ENCODE measurements at places on chromosomes 7 and 10.

- peak; percentile 42 for DNase-seq
These were observed 166.5 kb downstream of the EGFR start for GRCh38 chr7:55185321-55185802.

GRCh38 chr10:30330497-30331168 lies 18.4 kb downstream of the MTPAP start:
- DNase-seq, result no peak

DNA sequence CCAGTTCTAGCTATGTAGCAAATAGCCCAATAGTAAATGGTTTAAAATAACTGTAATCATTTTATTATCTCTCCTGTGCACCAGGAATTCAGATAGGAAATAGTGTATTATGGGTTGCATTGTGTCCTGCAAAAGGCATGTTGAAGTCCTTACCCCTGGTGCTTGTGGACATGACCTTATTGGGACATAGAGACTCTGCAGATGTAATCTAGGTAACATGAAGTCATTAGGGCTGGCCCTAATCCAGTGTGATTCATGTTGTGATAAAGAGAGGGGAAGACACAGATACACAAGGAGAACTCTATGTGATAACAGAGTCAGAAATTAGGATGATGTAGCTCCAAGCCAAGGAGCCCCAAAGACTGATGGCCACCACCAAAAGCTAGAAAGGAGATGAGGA lies 462.8 kb downstream of the GALNT17 start:
- DNase-seq, result no peak

DNA sequence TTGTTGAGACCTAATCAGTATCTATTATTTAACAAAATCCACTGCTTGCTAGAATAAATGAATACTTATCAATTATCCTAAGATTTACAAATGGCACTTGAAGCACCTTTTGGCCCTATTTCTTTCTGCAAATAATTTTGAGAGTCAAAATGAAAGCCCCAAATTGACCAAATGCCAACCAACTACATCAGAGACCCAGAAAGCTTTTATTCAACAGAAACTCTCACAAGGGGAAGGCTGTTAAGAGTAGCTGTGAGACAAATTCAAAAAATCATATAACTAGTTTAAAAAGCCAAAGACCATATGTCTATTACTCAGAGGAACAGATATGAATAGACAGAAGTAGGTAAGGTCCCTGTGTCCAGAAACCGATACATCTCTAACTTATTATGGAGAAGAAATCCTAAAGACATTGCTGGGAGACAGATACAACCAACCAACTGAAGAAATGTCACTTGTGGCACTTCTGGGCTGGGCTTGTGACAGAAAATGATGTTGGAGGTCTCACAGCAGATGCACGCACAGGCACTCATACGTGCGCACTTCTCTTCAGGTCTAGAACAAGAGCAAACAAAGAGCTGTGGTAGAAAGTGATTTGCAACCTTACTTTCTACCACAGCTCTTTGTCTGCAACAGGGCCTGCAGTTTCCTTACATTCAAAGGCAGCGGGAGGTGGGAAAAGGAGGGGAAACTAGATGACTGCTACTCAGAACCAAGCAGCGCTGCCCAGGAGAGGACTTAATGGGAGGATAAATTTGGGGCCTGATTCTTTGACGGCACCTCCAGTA lies 58.6 kb upstream of the KCNIP2 start:
- no peak for DNase-seq

- no peak for DNase-seq
These were observed 110.0 kb downstream of the TACC2 start for GRCh38 chr10:122098924-122099323.

- DNase-seq, result no peak
These were observed 502.3 kb upstream of the ZMIZ1 start for GRCh38 chr10:78566284-78567111.

- DNase-seq, result no peak
These were observed 9.9 kb upstream of the MYO1G start for GRCh38 chr7:44988701-44989100.

DNA sequence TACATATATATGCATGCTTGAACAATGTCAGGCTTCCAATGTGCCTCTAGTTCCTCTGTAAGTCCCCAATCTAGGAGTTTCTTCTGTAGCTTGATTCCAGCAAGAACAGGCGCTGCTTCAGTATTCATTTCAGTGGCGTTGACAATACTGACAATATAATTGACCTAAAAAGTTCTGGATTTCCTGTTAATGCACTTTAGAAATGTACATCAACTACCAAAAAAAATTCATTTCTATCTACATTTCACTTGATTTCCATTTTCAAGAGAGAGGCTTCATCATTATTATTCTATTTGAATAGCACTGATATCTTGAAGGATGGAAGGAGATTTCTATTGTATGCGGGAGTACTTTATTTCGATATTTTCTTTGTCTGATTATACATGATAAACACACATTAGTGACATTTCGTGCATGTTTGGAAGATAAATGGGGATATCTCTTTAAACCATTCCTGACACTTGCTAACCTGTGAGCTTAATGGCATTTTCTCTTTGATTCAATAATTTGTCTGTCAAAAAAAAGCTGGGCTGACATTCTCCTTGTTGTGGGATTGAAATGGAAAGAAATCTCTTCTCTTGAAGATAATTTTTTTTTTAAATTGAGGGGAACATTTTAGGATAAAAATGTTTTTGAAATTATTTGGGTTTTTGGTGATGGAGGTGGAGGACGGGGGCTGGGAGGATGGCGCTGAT lies 568.2 kb downstream of the LRMDA start:
- DNase-seq, result no peak

DNA sequence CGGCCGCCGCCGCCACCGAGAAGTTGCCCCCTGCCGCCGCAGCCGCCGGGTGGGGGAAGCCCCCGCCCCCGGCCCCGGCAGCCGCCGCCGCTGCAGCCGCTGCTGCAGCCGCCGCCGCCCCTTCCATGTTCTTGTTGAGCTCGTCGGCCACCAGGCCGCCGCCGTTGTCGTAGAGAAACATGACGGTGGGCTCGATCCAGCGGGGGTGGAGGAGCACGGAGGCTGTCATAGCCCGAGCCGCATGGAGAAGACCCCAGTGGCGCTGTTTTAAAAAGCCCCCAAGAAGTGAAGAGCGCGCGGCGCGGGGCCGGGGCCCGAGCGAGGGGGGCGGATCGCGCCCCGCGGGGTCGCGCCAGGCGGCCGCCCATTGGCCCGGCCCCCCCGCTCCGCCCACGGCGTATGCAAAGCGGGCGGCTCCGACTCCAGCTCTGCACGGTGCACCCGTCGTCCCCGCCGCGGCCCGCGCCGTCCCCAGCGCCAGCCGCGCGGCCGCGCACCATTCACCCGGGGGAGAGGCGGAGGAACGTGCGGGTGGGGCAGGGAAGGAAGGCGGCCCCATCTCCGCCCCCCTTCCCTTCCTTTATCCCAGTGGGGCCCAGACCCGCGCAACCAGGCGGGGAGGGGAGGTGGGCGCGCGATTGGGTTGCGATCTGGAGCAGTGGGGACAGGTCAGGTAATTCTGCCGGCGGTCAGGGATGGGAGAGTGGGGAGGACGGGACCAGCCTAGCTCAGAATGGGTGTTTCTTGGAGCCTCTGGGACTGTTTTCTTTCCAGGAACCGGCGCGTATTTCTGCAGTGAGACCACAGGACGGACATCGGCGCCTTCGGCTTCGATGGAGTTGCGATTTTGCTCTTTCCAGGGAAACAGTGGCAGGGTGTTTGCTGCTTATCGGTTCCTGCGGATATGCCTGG lies at the start of gene HOXA13:
Gene HOXA13 (minus strand): TSS at position 243 of the 912 bp plus-strand sequence. CDS start 14 bp downstream, at position 229.
- no peak for DNase-seq

DNA sequence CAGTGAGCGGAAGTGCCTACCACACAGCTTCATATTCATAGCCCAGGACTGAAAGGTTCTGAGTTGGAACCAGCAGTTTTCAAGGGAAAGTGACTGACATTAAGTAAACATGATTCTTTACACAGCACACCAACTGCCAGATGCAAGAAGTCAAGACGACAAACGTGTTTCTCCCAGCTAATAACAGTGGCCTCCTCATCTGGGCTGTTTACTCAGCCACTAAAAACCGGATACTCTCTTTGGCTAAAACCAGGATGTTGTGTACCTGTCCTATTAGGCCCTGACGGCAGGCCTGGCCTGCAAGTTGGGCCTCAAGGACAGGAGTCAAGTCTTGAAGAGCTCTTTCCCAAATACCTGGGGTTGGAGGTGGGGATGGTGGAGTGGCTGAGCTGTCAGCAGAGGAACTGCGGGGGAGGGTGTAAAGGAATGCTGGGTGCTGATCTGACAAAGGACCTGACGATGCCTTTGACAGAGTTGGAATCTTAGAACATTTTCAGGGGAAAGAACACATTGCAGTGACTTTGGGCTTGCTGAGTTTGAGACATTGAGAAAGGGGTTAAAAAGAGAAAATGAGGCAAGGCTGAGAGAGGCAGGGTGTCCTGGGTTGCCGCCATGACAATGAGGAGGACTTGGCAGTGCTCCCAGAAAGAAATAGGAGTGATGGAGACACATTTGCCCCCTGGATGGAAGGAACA lies 57.7 kb downstream of the STEAP1B start:
- DNase-seq, result no peak

GRCh38 chr7:19381321-19381720 lies 236.1 kb upstream of the FERD3L start:
- no peak for DNase-seq

- DNase-seq, result peak; percentile 47
These were observed 122.6 kb upstream of the PFKP start for GRCh38 chr10:2944788-2945187.

- DNase-seq, result no peak
These were observed 325.9 kb downstream of the ADARB2 start for GRCh38 chr10:1411451-1411850.

- DNase-seq, result no peak
These were observed 1255.5 kb upstream of the PHF14 start for GRCh38 chr7:9718071-9718661.

DNA sequence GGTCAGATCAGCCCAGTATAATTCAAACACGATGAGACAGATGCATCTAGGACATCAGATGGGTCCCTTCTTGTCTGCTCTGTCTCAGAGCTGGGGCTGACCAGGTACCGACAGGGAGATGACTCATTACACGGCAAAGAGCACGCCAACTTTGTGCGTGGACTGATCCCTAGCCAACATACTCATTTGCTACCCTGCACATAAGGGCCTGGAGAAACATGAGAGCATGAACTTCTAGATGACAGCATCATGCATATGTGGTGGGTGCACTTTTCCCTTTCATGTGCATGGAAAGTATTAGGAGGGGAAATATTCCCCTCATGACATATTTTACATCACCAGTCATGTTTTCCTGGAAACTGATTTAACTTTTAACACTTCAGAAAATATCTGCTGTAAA lies 35.1 kb upstream of the NPVF start:
- no peak for DNase-seq

- DNase-seq, result no peak
These were observed at the start of gene TWIST1 for GRCh38 chr7:19117091-19117869. TWIST1 (minus strand) TSS chr7:19117636; CDS start chr7:19117321, 315 bp downstream.

- peak; percentile 56 for DNase-seq
These were observed 30.8 kb upstream of the GOT1 start for GRCh38 chr10:99461230-99461629.

DNA sequence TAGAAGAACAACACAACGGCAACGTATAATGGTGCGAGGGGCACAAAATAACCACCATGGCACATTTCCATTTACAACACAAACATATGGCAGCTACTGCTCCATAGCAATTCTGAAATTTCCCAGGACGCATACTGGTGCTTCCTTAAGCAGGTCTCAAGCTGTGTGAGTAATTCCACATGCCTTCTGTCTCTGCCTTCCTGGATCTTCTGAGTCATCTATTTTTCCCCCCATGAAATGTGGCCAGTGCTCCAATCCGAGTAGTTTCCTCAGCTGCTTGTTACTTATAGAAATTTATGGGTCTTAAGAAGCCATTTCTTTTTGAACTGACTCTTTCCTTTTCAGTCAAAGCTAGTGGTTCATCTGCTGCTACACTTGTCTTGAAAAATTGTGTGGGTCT lies 256.6 kb upstream of the KLF6 start:
- no peak for DNase-seq

GRCh38 chr7:150931199-150931869 lies 46.8 kb downstream of the KCNH2 start:
- no peak for DNase-seq

GRCh38 chr10:76786504-76787072 lies 851.0 kb downstream of the KCNMA1 start:
- DNase-seq, result no peak

GRCh38 chr7:18511351-18512140 lies 16.0 kb downstream of the HDAC9 start:
- DNase-seq, result no peak

DNA sequence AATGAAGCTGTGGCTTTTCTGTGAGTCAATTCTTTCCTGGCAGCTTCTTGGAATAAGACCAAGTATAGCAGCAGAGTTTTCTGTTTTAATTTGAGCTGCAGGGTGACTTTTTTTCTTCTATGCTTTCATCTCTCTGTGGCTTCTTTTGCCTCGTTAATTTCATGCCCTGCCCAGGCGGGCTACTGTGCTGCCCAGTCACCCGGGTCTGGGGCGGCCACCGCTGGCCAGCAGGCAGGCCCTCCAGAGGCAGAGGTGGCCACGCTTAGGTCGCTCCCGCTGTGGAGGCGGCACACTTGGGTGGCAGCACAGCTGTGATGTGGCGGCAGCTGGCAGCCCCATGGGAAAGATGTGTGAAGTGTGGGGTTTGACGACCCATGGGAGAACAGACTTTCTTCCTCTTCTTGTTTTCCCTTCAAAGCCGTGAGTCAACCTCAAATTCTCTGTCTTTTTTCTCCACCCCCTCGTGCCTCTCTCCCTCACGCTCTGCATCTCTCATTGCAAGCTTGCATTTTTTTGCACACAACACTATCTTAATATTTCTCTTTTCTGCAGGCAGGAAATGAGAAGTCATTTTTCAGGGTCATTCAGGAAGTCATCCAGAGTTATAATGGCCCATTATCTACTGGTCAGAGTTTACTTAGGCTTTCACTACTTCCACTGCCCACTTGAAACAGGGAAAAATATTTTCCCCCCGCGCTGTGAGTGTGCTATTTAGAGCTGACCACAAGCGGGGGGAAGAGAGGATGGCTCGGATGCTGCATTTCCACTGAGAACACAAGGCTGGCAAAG lies 67.8 kb downstream of the EGFR start:
- peak; percentile 95 for DNase-seq

DNA sequence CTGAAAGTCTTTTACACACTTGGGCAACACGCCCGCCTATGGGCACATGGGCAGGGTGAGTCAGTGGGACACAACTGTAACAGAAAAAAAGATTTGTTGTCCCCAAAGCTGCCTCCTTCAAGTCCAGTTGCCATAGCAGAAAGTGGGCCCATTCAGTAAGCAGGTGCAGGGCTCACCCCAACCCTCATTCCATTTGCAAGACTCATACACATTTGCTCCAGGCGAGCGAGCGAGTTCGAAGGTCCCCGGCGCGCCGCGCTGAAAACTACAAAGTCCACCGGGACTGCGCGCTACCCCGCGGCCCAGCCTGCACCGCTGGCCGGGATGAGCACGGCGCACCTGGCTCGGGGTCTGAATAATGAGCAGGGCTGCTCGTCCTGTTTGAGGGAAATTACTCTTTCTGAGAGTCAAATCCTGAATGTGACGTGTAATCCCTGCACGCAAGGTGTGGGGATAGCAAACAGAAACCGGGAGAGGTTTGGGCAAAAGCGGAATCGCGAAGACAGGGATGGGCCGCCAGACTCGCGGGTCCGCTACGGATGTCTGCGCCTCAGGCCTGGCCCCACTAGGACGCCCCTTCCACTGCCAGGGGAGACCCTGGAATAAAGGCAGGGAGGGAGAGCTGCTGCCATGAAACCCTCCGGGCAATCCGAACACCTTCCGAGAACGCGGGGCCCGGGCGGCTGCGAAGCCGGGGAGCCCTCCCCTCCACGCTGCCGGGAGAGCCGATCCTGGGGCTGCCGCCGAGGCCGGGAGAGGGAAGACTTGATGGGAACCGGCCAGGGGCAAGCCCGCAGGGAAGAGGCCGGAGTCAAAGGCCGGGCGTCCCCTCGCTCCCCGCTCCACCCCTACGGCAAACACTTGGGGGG lies 982 bp downstream of the COBL start:
- DNase-seq, result no peak
